Stimulated activated CD8-positive, alpha-beta memory T cell treated with anti-CD3 and anti-CD28 coated beads, Interleukin-12 subunit alpha, Interleukin-12 subunit beta, amount 100 ng/mL, for 1 hour (primary cell): ENCODE measurements at places on chromosomes 3 and 15.

- DNase-seq: no peak
These were observed 12.5 kb downstream of the RBM5 start for GRCh38 chr3:50100956-50101845.

DNA sequence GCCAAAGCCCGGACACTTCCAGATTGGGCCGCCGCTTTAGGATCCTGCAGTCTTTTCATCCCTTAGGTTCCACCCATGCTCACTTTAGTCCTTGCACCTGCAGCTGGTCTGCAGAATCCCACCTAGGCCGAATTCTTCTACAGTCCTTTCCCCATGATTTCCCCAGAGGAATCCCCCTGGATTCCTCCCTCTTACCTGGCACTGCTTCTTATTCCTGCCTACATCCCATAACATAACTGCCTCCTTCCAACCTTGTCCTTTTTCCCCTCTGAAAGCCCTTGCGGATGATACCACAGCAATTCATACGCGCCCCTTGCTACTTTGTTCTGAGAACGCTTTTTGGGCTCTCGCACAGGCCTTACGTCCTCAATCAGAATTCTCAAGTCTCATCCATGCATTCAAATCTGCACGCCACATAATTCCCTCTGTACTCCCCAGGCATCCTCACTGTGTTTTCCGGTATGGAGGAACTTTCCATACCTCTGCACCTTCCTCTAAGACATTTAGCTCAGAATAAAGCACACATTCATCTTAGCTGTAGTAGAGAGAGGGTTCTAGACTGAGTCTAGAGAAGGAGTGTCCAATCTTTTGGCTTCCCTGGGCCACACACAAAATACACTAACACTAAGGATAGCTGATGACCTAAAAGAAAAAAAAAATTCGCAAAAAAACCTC is 619 bp downstream of the EIF2AK4 start:
- DNase-seq: no peak

DNA sequence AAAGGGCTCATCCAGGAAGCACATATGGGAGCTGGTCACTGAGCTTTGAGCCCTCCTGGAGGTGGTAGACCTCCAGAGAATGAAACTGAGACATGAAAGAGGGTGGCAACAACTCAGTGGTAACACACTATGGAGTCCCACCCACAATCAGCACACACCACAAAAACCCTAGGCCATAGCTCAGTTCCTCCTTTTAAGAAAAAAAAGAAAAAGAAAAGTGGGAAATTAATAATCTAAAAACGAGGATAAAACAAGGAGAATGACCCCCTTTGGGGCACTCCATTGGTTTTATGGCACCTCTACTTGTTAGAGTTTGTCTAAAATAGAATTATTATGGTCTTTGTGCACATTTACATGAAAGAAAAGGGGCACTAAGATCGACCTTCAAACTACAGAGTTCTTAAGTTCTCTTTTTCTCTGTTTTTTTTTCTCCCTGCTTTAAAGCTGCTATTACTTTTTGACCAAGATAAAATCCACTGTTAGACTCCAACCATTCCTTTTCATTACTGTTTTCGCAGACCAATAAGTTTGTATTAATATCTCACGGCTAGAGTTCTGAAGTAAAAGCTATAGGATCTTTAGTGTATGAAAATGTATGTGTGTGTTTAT is 40.2 kb upstream of the ZBTB20 start:
- no peak for DNase-seq

DNA sequence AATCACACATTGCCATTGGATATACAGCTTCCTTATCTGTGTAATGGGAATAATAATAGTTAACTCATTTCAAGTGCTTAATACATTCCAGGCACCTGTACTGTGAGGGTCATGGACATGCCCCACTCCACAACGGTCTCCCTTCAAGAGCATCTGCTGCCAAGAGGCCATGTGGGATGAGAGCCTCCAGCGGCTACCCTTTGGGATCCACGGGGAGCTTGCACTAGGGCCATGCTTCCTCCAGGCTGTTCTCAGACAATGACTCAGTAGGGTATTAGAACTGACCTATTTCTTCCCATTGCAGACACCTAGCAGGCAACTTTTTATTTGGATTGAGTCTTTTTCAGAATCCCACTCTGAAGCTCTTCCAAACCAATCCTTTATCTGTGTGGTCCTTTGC is 1078.9 kb downstream of the TUSC7 start:
- no peak for DNase-seq

DNA sequence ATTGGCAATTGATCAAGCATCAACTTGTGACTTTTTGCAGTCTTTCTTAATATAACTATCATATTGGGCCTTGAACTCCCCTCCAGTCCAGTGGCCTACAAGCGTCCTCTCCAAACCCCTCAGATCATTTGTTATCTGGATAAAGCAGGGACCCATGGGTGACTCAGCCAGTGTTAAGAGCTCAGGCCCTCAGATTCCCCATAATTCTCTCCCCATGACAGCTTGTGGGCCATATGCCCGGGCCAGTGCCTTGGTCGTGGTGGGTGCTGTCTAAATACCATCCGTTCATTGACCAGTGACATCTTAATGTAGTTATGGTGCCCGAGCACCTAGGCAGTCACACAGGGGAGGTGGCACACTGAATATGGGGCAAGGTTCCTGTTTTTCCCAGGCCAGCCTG is 18.1 kb downstream of the MCF2L2 start:
- DNase-seq: no peak

- no peak for DNase-seq
These were observed 16.5 kb downstream of the ANXA2 start for GRCh38 chr15:60381148-60381788.

DNA sequence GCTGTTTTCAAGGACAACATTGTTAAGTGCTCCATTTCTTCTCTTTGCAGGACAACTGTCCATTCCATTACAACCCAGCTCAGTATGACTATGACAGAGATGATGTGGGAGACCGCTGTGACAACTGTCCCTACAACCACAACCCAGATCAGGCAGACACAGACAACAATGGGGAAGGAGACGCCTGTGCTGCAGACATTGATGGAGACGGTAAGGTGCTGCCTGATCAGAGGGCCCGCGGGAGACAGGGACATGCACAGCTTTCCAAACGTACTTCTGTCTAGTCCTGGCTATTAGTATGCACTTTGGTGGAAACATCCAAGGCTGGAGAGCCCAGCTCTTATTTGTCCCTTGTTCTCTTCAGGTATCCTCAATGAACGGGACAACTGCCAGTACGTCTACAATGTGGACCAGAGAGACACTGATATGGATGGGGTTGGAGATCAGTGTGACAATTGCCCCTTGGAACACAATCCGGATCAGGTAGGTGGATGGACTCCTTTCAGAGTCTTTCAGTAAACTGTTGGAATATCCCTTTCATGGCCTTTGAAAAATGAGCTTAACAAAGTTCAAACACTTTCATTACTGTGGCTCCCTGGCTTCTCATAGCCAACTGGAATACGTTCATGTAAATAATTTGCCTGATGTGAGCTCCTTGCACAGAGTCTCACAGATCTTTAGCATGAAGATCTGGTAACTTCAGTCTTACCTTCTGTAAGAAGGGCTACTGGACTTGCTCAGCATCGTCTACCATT is 10.4 kb downstream of the THBS1 start:
- no peak for DNase-seq

DNA sequence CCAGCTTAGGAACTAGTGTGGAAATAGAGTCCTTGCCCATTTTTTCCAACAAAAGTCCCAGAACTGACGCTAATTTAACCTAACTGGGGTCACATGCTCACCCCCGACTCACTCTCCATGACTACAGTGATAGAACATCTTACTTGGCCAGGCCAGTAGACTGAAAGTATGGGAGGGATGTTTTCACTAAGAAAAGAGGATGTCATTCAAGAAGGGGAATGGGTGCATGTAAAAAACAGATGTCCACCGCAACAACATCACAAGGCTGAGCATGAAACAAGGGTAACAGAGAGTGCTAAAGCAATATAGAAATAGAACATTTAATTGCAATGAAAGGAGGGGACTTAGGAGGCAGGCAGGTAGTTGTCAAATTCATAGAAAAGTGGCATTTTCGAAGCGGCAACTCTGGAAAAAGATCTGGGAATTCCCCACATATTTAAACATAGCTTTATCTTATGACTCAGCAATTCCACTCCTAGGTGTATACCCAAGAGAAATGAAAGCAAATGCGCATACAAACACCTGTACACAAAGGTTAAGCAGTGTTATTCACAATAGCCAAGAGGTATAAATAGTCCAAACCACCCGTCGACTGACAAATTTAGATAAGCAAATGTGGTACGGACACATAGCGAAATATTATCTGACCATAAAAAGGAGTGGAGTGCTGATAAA is 41.1 kb upstream of the UBE2E2 start:
- DNase-seq: no peak

DNA sequence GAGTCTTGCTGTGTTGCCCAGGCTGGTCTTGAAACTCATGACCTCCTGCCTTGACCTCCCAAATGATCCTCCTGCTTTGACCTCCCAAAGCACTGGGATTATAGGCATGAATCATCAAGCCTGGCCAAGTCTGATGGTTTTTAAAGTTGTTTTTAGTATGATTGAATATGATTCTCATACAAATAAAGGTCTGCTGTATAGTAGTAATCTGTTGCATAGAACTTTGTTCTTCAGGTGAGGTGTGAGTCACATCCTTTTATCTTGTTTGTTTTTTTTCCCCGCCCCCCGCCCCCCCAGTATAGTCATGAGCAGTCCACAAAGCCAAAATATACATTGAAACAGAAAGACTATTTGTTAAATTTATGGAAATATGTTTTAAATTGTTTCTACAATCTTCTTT is 39.0 kb downstream of the UBE2E2 start:
- DNase-seq: no peak

GRCh38 chr3:115710799-115711198 is 87.5 kb downstream of the GAP43 start:
- DNase-seq: no peak

- DNase-seq: no peak
These were observed 24.8 kb downstream of the TYRO3 start for GRCh38 chr15:41583795-41584194.

DNA sequence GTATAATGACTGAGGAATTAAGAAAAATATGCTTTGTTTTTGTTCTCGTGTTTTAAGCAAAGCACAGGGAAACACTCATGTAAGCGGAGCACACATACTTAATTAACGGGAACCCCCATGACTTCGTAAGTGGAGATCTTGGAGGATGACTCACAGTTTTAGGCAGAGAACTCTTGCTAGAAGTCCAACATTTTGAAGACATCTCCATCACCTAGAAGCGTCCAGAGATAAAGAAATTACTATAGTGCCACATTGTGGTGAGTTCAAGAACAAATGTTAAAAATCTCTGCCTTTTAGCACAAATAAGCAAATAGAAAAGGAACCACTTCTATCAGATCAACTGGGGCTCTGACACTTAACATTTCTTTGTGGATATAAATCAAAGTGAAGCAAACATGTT is 194.1 kb upstream of the ARHGEF26 start:
- DNase-seq: no peak

DNA sequence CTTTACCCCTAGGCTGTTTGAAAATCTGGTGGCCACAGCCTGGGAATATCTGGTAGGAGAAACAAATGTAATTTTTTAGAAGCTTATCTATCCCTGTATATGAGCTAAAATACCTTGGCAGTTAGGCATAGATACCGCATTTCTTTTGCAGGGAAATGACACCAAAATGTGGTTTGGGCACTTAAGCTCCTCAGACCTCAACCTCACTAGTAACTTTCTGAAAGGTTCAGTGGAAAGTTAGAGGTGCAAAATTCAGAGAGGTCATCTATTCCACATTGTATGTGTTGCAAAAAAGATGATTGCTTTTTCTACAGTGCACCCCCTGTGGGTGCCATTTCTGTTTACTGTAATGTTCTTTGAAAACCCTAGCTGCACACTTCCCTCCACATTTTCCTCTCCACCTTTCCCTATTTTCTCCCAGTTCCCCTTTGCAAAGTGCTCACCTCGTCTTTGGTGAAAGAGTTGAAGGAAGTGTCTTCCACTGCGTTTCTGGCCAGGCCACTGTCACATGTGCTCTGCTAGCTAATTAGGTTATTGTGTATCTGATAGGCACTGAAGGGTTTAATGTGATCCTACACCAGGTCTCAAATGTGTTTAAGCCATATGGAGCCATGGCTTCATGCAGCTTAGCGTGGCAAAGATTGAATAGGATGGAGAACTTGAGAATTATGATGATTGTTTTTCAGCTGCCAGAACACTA is 1.3 kb downstream of the SACM1L start:
- DNase-seq: no peak

- DNase-seq: no peak
These were observed 4.5 kb downstream of the LRRC31 start for GRCh38 chr3:169865176-169865767.

GRCh38 chr3:151262871-151263525 is 15.3 kb downstream of the P2RY14 start:
- no peak for DNase-seq

DNA sequence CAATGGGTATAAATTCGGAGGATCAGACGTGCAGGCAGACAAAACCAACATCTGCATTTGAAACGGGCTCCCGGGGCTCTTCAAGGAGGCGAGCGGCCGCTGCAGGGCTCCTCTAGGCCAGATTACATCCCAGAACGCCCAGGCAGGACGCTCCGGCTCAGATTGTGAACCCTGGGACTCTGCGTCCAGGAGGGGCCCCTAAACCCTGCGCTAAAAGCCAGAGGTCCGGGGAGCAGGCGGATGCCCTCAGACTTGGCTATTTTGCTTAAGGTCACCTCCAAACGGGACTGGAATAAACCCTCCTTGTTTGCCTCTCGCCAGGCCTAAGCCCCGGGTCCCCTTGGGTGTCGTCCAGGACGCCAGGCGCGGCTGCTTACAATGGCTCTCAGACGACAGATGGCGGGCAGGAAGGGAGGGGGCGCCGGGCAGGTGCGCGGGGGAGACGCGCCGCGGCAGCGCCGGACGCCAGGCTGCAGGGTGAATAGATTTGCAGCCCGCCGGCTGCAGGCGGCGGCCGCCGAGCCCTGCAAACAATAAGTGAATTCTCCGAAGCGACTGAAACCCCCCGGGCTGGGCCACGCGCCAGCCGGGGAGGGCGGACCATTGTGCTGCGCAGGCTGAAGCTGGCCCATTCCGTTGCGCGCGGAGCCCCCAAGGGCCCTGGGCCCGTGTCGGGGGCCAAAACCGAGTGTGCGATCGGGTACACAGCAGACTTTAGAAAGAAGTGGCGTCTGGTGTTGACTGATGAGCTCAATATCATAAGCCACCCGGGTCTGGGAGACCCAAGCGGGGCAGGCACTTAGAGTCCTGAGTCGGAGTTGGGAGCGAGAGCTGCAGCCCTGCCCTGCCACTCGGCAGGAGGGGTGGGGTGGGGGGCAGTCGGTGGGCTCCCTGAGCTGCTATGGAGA is 32.3 kb upstream of the AMOTL2 start:
- no peak for DNase-seq

DNA sequence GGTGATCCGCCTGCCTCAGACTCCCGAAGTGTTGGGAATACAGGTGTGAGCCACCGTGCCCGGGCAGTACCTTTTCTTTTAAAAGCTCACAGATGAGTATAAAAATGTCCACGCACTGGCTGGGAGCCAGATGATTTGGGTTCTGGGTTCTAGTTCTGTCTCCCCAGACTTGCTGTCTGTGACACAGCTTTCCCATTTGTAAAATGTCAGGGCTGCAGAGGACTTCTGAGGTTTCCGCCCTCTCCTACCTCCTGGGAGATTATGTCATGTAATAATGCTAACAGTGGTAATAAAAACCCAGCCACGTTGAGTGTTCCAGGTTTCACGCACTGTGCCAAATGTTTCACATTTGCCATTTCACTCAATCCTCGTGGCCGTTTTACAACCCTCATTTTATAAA is 1.3 kb upstream of the PPP4R2 start:
- DNase-seq: no peak

- DNase-seq: no peak
These were observed 104.5 kb downstream of the CHRNA7 start for GRCh38 chr15:32134842-32135241.
